ENCODE measurements at places on chromosomes 16 and 17.
A peak's percentile ranks its signal among the peaks of the same experiment; 100 is the strongest.

- DNase-seq = no peak
These were observed 45.8 kb downstream of the NOS2 start for GRCh38 chr17:27754549-27754948.

- DNase-seq = no peak
These were observed 15.8 kb upstream of the UQCRC2 start for GRCh38 chr16:21937336-21937829.

GRCh38 chr17:40870136-40870535, 3.1 kb upstream of the KRT12 start:
- DNase-seq = no peak

- no peak for DNase-seq
These were observed 1.1 kb downstream of the ATP2A1 start for GRCh38 chr16:28879261-28879840.

DNA sequence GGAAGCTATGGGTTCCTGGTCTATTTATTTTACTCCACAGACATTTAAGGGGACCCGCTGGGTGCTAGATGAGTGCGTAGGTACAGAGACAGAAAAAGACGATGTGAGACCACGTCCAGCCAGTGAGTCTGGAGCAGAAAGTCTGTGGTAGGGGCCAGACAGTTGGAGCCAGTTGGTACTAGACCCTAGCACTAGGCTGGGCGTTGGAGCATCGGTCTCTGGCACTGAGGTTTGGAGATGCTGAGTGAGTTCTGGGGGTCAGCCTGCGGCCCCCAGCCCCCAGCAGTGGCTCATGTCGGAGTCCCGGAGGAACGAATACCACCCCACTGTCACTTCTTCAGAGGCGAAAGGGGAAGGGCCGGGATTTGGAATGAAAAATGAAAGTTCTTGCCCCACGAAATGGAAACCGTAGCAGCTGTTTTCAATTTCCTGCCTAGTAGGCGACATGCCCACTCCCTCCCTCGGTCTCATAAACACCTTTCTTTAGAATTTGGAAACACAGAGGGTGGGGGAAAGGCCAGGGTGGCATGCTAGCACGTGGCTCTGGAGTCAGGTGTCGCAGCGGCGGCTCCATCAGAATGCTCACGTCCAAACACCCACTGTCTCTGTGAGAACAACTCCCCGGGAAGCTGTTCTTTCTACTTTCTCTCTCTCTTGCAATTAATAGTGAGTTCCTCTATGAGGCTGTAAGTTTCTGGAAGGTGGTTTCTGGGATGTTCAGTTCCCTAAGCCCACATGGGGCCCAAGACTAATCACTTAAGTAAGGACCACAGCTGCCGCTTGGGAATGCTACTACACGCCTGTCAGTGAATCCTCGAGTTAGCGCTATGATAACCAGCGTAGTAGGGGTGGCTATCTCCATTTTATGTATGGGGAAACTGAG, 96.8 kb downstream of the IRF8 start:
- DNase-seq = no peak

DNA sequence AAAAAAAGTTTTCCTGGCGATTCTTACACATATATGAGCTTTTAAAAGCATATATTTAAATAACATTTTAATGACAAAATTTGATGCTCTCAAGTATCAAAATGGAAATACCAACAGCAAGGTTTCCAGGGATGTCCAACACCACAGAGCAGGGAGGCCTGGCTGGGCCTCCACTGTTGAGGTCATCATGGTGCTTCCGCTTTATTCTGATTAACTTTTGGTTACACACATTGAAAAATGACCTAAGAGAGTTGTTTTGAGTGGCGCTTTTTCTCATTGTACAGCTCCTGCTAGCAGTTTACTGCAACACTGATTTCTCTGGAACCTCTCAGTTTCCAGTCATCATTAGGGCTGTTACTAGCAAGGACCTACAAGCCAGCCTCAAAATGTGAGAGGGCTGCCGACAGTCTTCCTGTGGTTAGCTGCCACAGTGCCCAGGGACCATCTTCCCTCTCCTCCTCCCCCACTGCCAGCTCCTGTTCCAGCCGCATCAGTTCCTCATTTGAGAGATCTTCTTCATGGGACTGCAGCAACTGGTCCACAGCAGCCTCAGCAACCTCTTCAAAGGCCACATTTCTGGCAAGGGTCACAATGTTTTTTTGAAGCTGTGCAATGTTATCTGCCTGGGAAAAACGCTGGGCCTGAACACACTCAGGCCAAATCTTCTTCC, 21.3 kb downstream of the DEF8 start:
- DNase-seq = peak; percentile 71

GRCh38 chr17:59765038-59765437, 57.6 kb downstream of the VMP1 start:
- DNase-seq = no peak

GRCh38 chr17:43588121-43588520, 42.0 kb upstream of the ETV4 start:
- no peak for DNase-seq

DNA sequence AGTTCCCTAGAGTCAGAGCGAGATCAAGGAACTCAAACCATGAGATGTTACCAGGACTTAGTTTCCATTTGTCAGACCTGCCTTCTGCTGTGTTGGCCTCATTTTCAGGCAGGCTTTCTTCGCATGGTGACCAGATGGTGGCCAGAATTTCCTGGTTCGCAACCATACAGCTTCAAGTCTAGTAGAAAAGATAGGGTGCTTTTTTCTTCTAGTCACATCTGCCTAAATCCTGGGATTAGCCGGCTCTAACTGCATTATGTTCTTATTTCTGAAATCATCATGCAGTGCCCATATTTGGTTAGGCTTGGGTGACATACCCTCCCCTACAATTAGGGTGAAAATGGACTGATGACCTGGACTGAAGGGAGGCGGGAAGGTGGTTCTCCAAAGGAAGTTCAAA, 131.5 kb downstream of the SHISA9 start:
- no peak for DNase-seq

DNA sequence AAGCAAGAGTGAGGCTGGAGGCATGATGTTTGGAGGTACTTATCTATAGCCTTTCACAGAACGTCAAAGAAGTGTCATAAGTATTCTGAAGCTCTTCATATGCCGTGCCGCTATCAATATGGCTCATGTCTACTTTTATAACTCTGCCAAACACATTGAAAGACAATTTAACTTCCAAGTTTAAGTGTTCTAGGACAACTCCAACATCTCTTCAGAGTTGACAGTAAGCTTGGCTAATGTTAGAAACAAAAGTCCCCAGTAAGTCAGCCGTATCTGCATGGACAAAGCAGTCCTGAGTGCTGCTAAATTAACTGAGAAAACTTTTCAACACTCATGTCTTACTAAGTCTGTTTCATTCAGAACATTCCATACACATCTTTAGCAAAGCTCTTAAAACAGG, 32.2 kb downstream of the GRB2 start:
- DNase-seq = no peak

DNA sequence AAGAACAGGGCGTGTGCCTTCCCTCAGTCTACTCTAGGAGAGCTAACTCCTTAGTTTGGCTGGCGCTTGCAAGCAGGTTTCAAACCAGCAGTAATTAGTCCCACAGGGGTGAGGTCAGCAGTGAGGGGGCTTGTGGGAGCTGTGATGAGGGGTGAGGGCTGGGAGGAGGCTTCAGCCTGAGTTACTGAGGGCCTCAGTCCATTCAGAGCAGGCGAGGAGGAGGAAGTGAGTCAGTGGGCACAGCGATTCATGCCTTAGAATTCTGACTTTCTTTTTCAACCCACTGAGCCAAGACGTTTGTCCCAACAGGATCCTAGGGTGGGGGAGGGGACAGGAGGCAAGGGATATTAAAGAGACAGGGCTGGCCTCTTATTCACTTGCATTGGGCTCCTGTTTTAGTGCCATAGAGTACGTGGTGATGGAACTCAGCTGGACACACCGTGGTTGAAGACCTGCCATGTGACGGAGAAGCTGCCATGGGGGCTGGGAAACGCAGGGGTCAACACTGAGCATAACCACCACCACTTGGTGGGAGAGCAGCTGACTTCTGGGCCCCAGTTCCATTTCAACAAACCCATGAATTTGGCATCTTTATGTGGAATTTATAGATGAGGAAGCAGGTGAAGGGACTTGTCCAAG, 8.3 kb upstream of the ITGA3 start:
- DNase-seq = no peak

- no peak for DNase-seq
These were observed 3.1 kb downstream of the MAF start for GRCh38 chr16:79597277-79598062.

DNA sequence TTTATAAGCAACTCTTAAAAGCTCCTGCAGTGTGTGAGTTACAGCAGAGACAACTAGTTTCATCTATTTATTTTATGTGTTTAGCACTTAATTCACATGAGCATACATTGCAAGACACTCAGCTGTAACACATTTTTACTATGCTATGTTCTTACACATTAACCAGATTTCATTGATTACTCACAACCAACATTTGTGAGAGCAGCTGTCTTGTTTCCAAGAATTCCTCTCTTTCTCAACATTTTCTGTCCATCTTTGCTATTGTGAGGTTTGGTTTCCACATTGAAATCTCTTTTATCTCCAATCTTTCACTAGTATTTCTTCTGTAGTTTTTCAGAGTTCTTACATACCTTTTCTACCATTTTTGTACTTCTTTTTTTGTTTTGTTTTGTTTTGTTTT, 51.2 kb downstream of the COPRS start:
- no peak for DNase-seq

GRCh38 chr16:13344001-13344400, 442.6 kb downstream of the SHISA9 start:
- no peak for DNase-seq

- DNase-seq = no peak
These were observed 84.0 kb downstream of the ANKRD11 start for GRCh38 chr16:89406277-89406888.

GRCh38 chr17:68777243-68777855, 176.2 kb upstream of the FAM20A start:
- no peak for DNase-seq

DNA sequence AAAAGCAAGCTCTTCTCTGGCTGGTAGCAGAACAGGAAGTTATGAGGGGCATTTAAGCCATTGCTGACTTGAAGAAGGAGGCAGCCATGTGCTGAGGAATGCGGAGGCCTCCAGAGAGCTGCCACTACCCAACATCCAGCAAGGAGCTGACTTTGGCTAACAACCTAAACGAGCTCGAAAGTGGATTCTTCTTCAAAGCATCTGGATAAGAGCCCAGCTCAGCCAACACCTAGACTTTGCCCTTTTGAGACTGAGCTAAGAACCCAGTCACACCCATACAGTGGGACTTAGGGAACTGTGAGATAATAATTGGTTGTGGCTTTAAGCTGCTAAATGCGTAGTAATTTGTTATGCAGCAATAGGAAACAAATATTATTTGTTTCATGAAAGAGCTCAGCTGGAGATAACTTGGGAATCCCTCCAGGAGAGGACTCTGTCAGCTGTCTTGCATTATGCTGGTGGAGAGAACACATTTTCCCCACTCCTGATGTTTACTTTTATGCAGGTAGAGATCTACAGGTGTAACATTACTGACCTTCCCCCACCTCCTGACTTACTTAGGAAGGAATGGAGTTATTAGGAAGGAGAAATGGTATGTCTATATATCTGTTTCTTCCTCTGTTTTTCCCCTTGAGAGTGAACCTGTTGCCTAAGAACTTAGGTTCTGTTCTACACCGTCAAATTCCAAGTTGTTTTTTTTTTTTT, 52.7 kb upstream of the ZNF629 start:
- no peak for DNase-seq

- DNase-seq = no peak
These were observed 1.1 kb upstream of the GIT1 start for GRCh38 chr17:29590411-29591145.

- no peak for DNase-seq
These were observed 696 bp downstream of the C17orf99 start for GRCh38 chr17:78146881-78147280.

DNA sequence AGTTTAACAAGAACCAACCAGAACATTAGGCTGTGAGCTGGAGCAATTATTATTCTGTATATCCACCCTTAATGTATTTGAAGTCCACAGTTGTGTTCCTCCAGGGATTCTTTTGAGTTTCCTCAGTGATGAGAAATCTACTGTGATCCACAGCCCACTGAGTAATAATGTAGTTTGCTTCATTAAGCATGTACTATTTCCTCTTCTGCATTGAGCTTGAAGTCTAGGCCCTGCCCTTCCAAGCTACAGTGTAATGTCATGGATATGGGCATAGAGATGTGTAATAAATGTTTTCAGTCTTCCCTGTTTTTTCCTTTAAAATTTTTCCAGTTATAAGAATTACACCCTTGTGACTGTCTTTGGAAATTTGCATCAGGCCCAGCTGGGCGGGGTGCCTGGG, 36.4 kb upstream of the SLC12A3 start:
- no peak for DNase-seq

- no peak for DNase-seq
These were observed 16.4 kb upstream of the ABCC3 start for GRCh38 chr17:50618300-50618699.

GRCh38 chr16:27582883-27583282, 32.9 kb downstream of the KATNIP start:
- no peak for DNase-seq

DNA sequence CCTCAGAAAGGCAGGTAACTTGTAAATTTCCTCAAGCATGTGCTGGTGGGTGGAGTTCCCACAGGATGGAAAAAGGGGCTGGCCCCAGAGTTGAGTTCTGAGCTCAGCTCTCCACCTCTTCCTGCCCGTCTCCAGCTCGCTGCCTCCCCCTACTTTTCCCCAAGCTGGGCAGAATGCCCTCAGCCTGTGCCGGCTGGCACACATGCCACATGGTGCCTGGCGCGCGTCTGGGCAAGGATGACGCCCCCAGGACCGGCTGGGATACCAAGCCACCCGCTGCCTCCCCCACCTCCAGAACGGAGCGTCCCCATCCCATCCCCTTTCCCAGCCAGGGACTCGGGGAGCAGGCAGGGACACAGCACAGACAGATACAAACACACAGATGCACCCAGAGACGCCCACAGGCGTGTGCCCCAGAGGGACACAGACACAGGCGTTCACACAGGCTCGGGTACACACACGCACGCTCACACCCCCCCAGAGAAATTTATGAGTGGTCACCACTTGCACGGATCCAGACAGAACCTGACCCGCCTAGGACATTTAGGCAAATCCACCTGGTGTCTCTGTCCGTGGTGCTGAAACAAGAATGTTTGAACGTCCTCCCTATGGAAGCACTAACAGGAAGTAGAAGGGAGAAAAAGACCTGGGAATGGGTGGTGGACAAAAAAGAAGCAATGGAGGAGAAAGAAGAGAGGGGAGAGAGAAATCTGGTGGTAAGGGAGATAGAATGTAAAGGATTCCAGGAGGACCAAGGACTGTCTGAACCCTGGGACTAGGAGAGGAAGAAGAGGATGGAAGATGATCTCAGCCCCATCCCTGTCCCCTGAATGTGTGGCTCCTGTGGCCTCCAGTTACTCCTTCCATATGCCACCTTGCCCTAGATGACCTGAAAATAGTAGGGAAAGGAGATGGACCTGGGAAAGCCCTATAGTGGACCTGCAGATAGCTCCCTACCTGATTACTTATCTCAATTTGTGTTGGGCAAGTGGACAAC, 15.5 kb downstream of the NEUROD2 start:
- DNase-seq = no peak

Data from CMK (cell line).